ENCODE measurements at places on chromosomes 1 and 21.

- DNase-seq, result no peak
Observed at GRCh38 chr21:30306884-30307283, 13.2 kb downstream of the KRTAP26-1 start.

GRCh38 chr1:58763214-58763613 lies 20.6 kb downstream of the JUN start:
- DNase-seq, result no peak

- DNase-seq, result no peak
Observed at GRCh38 chr1:203673550-203674411, 47.1 kb downstream of the ATP2B4 start.

GRCh38 chr1:44819196-44819607 lies 10.9 kb downstream of the BTBD19 start:
- DNase-seq, result no peak

GRCh38 chr1:100794748-100795645 lies 75.5 kb downstream of the VCAM1 start:
- no peak for DNase-seq

- no peak for DNase-seq
Observed at GRCh38 chr1:150621497-150622302, 7.7 kb downstream of the ENSA start.

GRCh38 chr21:36709868-36710728 lies 11.2 kb downstream of the SIM2 start:
- DNase-seq, result peak; percentile 69

DNA sequence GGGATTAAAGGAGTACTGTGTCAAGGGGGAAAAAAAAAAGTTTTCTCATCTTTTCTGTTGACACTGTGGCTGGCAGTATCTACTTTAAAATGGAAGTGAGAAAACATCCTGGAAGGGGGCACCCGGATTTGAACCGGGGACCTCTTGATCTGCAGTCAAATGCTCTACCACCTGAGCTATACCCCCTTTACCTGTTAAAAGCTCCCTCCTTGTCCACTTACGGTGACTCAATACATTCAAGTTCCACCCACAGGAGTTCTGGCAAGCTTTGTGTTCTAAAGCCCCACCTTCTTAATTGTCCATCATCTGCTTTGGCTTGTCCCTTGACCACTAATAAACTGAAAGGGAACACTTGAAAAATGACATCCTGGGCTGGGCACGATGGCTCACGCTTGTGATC lies 68.2 kb downstream of the FNBP1L start:
- no peak for DNase-seq

DNA sequence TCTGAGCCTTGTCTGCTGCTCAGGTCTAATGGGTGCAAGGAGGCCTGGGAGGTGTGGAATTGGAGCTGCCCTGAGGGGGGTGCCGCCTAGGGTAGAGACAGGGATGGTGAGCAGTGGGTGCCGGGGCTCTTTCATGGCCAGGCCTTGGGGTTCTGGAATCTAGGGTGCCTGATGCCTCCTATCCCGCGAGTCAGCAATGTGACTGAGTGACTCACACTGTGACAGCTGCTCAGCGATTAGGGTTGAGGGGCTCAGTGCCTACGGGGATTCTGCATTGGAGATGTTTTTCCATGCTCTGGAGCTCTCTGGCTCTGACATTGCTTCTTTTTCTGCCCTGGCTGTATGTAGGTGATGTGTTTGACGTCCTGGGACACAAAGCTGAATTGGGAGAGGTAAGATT lies 16.8 kb downstream of the ATP8B2 start:
- DNase-seq, result no peak

GRCh38 chr21:41269535-41269934 lies 47.1 kb upstream of the FAM3B start:
- no peak for DNase-seq

- no peak for DNase-seq
Observed at GRCh38 chr1:174795806-174796205, 203.9 kb upstream of the CACYBP start.

DNA sequence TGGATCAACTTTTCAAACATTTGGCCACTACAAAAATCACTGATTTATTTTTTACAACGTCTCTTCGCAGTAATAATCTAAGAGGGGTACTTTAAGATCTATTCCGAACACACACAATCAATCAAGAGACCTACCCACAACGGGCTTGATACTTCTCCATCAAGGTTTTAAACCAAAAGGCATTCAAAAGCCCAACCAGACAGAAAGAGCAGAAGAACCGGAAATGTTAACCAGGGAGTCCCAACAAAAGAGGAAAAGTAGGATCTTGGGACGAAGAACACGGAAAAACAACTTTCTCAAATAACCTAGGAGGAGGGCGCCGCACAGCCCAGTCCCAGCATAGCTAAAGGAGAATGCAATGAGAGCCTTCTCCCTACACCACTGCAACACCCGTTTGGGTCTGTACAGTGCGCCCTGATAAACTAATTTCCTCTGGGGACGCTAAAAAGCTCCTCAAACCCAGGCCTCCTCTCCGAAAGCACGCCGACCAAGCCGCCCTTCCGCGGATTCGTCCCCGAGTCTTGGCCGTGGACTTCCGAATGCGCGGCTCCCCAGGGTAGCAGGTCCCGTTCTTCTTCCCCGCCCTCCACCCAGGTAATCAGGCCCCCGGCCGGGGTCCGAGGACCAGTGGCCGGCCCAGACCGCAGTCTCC lies 623 bp downstream of the RPL22 start:
- no peak for DNase-seq

- no peak for DNase-seq
Observed at GRCh38 chr21:45056917-45057560, 17.3 kb upstream of the ADARB1 start.

DNA sequence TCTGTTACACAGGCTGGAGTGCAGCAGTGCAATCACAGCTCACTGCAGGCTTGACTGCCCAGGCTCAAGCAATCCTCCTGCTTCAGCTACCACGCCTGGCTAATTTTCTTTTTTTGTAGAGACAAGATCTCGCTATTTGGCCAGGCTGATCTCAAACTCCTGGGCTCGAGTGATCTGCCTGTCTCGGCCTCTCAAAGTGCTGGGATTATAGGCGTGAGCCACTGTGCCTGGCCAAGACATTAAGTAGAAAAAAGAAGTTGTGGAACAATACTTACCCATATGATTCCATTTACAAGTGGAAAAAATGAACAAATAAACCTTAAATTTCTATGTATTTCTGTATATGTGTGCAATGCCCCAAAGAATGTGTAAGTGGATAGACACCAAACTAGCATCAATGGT lies 30.3 kb upstream of the ID3 start:
- DNase-seq, result no peak

DNA sequence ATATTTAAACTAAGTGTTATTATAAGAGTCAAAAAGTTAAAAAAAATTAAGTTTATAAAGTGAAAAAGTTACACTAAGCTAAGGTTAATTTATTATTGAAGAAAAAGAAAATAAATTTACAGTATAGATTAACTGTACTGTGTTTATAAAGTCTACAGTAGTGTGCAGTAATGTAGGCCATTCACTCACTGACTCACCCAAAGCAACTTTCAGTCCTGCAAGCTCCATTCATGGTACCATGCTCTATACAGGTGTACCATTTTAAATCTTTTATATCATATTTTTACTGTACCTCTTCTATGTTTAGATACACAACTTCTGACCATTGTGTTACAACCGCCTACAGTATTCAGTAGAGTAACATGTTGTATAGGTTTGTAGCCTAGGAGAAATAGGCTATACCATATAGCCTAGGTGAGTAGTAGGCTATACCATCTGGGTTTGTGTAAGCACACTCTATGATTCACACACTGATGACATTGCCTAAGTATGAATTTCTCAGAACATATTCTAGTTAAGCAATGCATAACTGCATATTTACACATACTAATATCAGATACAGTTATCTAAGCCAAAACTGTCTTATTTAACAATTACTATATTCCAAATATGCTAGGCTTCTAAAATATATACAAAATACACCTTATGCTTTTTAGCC lies 80.6 kb upstream of the GFI1 start:
- no peak for DNase-seq

- DNase-seq, result no peak
Observed at GRCh38 chr1:111110197-111110899, 29.5 kb downstream of the DRAM2 start.

DNA sequence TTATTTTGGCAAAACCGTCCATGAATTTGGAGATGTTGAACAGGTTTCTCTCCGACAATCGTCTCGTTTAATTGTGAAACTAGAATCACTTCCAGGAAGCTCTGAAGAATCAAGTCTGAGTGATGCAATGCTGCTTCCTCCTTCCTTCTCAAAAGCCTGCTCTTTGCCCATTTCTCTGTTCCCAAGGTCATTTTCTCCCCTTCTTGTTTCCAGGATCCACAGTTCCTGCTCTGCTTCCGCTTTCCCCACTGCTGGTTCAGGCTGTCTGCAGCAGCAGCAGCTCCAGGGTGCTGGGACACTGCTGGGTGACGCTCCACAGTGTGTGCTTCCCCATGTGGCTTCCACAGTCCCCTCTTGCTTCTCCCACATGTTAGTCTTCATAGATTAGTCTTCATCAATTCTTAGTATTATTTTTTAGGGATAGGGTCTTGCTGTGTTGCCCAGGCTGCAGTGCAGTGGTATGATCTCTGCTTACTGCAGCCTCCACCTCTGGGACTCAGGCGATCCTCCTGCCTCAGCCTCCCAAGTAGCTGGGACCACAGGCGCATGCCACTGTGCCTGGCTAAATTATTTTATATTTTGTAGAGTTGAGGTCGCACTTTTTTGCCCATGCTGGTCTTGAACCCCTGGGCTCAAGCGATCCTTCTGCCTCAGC lies 156.2 kb downstream of the DYRK1A start:
- peak; percentile 57 for DNase-seq

DNA sequence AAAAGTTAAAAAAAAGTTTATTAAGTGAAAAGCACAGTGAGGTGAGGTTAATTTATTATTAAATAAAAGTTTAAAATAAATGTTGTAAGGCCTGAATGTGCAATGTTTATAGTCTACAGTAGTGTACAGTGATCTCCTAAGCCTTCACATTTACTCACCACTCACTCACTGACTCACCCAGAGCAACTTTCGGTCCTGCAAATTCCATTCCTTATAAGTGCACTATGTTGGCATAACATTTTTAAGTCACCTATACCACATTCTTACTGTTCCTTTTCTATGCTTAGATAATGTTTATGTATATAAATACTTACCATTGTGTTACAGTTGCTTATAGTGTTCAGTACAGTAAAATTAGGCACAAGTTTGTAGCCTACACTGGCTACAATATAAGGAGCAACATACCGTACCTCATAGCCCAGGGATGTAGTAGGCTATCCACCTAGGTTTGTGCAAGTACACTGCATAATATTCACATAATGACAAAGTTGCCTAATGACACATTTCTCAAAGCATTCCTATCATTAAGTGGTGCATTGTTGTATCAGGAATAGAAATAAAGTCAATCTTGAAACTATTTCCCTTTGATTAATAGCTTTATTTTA lies 426.5 kb upstream of the BRINP3 start:
- no peak for DNase-seq

DNA sequence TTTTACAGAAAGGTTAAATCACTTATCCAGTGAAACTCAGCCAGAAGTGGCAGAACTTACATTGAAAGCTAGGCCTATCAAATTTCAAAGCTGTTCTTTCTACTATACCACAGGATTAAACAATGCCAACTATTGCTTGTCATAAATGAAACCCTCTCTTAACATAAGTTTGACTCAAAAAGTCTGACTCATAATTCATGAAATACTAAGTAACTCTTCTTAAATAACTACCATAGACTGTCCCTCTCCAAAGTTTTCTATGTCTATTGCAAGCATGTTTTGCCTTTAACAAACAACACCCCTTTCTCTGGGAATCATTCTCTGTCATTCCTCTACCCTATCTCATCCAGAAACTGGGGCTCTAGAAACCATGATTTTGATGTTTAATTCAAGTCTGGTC lies 109.5 kb upstream of the UBE2U start:
- no peak for DNase-seq

GRCh38 chr1:44262816-44263567 lies 49.7 kb downstream of the DMAP1 start:
- no peak for DNase-seq

- DNase-seq, result no peak
Observed at GRCh38 chr1:159851407-159851806, 11.1 kb downstream of the VSIG8 start.

- DNase-seq, result no peak
Observed at GRCh38 chr1:207309745-207310273, 11.7 kb upstream of the CD55 start.

- DNase-seq, result no peak
Observed at GRCh38 chr1:198346178-198346577, 189.4 kb downstream of the NEK7 start.

GRCh38 chr1:99557546-99558202 lies 88.2 kb upstream of the PALMD start:
- no peak for DNase-seq

DNA sequence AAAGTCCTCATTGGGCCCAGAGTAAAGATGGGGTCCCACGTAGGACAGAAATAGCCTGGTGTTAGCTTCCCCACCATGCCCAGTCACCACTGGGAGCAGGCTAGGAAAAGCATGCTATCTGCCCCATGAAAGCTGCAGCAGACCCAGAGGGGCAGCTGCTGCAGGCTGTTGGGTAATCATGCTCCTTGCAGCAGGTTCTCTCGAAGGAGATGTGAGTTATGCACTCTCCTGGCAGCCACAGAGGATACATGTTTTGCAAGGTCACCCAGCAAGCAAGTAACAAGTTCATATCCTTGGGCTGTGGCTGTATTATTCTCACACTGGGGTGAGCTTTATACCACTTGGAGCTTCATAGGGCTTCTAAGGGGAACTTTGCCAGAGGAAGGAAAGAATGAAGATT lies 9.1 kb upstream of the HEYL start:
- no peak for DNase-seq

GRCh38 chr1:9776685-9777084 lies 47.1 kb downstream of the CLSTN1 start:
- DNase-seq, result no peak

- no peak for DNase-seq
Observed at GRCh38 chr1:27145934-27146354, 9.0 kb downstream of the SLC9A1 start.

DNA sequence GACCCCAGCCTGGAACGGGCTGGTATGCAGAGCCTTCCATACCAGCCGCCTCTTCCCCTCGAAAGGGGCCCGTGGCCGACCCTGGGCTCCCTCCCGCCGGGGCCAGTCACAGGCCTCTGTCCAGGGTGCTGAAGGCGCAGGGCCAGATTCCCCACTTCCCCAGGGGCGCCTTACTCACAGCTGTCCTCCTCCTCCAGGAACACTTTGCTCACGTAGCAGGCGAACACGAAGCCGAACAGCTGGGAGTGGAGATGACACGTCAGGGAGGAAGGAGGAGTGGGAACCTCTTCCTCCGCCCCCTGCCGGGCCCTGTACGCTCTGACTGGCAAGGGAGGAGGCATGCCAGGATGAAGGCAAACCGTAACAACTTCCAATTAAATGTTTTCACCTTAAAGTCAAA lies 57.3 kb downstream of the NKAIN1 start:
- peak; percentile 94 for DNase-seq

- DNase-seq, result no peak
Observed at GRCh38 chr1:223886516-223886921, 40.8 kb upstream of the TP53BP2 start.

DNA sequence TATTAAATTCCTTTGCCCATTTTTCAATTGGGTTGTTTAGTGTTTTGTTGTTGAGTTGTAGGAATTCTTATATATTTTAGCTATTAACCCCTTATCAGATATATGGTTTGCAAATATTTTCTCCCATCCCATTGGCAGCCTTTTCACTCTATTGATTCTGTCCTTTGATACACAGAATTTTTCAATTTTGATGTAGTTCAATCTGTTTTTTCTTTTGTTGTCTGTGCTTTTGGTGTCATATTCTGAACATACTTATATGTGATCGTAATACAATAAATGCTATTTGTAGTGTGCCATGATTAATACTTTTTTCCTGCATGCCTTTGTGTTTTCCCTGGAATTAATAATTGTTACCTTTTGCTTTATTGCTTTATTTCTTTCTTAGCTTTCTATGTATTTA lies 7.8 kb upstream of the LRP8 start:
- DNase-seq, result no peak

- DNase-seq, result peak; percentile 87
Observed at GRCh38 chr1:205141236-205142101, 19.7 kb upstream of the RBBP5 start.
